Naive thymus-derived CD8-positive, alpha-beta T cell (primary cell): ENCODE measurements at places on chromosomes 4 and X. TPM values are rescaled to one million over a fixed set of nuclear protein-coding genes. Genes with fewer than 3 reads are reported as not detected.

- no peak overlapping the region for H3K27ac ChIP-seq
- H3K4me1 ChIP-seq = no peaks in the 10 kb centered on the region
- H3K36me3 ChIP-seq = no peaks in the 10 kb centered on the region
- H3K27me3 ChIP-seq = peaks cover 7% of the 10 kb centered on the region
These were observed 64.9 kb downstream of the POLR2B start for GRCh38 chr4:57043347-57044251.

- peaks cover 2% of the 10 kb centered on the region for H3K4me1 ChIP-seq
- H3K27ac ChIP-seq = no peak within 1 kb of the TSS
- no peak for DNase-seq
These were observed at the start of gene GLRA2 for GRCh38 chrX:14529290-14529989. Gene GLRA2, plus strand, starts transcription at chrX:14529536. Its CDS starts 522 bp downstream, at chrX:14530058.

- H3K4me3 ChIP-seq = no peak overlapping the region
- H3K27ac ChIP-seq = no peak overlapping the region
- no peak for DNase-seq
- no peaks in the 10 kb centered on the region for H3K36me3 ChIP-seq
- H3K4me1 ChIP-seq = no peaks in the 10 kb centered on the region
These were observed 1072.4 kb upstream of the LCORL start for GRCh38 chr4:19093951-19094350.

GRCh38 chrX:47578692-47579091, 3.5 kb upstream of the TIMP1 start:
- H3K27ac ChIP-seq = no peak overlapping the region
- peaks cover 27% of the 10 kb centered on the region for H3K4me1 ChIP-seq
- no peaks in the 10 kb centered on the region for H3K36me3 ChIP-seq

Gene SLC10A4
- not detected for total RNA-seq

Gene BEND2
- not detected for total RNA-seq

DNA sequence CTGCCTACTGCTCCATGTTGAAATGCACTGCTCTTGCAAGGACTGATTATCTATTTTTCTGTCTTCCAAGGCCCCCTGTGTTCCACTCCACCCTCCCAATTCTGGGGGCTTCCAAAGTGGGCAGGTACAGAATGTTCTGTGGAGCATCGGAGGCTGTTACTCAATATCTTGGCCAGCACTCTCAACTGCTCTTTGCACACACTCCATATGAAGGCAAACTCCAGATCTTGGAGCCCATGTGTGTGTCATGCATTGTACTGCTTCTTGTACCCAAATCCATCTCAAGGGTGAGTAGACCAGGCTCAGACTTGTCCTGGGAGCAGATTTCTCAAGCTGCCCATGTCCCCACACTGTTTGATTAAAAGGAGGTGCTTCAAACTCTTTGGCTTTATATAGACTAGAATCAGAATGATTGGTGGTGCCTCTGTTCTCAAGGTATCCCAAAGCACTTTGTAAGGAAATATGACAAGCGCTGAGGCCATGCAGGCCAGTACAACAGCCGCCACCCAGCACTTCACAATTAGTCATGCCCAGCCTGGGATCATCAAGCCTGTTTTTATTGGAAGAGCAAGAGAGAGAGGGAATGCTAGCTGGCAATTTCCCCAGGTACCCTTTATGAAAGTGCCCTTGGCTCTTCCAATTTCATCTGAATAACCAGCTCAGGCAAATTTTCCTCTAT, 44.3 kb downstream of the AR start:
- no peak for DNase-seq
- no peak overlapping the region for H3K4me3 ChIP-seq
- no peaks in the 10 kb centered on the region for H3K4me1 ChIP-seq
